ENCODE measurements at places on chromosomes 11 and 22. TPM values are rescaled to one million over a fixed set of nuclear protein-coding genes. Genes with fewer than 3 reads are reported as not detected.

ACR gene
- polyA plus RNA-seq, result 0.34 TPM

OR8G5 gene
- polyA plus RNA-seq, result not detected

RASGRP2 gene
- 11.2 TPM for polyA plus RNA-seq

MAP6 gene
- polyA plus RNA-seq, result 17.4 TPM

SLC22A12 gene
- polyA plus RNA-seq, result not detected

SLC25A45 gene
- 38.0 TPM for polyA plus RNA-seq

OTOG gene
- polyA plus RNA-seq, result not detected

ZNF202 gene
- polyA plus RNA-seq, result 11.9 TPM

KCNJ1 gene
- 0.28 TPM for polyA plus RNA-seq

MRGPRX3 gene
- polyA plus RNA-seq, result not detected

RNF214 gene
- 15.7 TPM for polyA plus RNA-seq

TRIM29 gene
- polyA plus RNA-seq, result 0.42 TPM

SLC22A8 gene
- polyA plus RNA-seq, result not detected

DEPDC7 gene
- 3.3 TPM for polyA plus RNA-seq

SMTNL1 gene
- polyA plus RNA-seq, result not detected

SEPTIN3 gene
- polyA plus RNA-seq, result 1.9 TPM

ADAMTS15 gene
- polyA plus RNA-seq, result 1.2 TPM

RCE1 gene
- polyA plus RNA-seq, result 10.1 TPM

HBG1 gene
- polyA plus RNA-seq, result not detected

IGLL1 gene
- polyA plus RNA-seq, result not detected

RNF215 gene
- 9.9 TPM for polyA plus RNA-seq

CARNS1 gene
- polyA plus RNA-seq, result 2.2 TPM

CATSPER1 gene
- polyA plus RNA-seq, result 0.38 TPM

NPTXR gene
- 3.0 TPM for polyA plus RNA-seq

DRAP1 gene
- polyA plus RNA-seq, result 58.8 TPM

C11orf91 gene
- polyA plus RNA-seq, result not detected

VEGFB gene
- polyA plus RNA-seq, result 61.2 TPM

SH3BP1 gene
- polyA plus RNA-seq, result 2.7 TPM
